ENCODE measurements at places on chromosomes 12 and 14.

- DNase-seq = no peak
These were observed 7.9 kb upstream of the KRT2 start for GRCh38 chr12:52659951-52660350.

GRCh38 chr14:101047326-101047725 lies 143.8 kb upstream of the RTL1 start:
- DNase-seq = no peak

- no peak for DNase-seq
These were observed 38.0 kb upstream of the FOXN3 start for GRCh38 chr14:89454996-89455395.

DNA sequence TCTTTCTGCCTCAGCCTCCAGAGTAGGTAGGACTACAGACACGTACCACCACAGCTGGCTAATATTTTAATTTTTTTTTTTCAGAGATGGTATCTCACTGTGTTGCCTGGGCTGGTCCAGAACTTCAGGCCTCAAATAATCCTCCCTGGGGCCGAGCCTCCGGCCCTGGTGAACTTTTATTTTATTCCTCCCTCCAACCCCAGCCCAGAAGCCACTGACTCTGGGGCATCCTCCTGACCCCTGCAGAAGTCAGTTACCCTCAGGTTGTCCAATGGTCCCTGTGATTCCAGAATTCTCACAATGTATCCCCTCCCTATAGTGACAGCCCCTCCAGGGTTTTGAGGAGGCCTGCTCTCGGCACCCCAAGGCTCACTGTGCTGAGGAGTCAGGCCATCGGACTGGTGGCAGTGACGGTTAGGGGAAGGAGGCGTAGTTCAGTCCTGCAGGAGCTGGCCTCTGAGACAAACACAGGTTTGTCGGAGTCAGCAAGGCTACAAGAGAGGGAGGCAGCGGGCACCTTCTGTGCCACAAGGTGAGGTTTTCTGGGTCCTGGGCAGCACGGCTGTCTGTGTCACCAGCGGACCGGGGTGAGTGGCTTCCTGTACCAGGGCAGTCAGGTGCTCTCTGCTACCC lies 19.4 kb upstream of the FIGNL2 start:
- DNase-seq = no peak

DNA sequence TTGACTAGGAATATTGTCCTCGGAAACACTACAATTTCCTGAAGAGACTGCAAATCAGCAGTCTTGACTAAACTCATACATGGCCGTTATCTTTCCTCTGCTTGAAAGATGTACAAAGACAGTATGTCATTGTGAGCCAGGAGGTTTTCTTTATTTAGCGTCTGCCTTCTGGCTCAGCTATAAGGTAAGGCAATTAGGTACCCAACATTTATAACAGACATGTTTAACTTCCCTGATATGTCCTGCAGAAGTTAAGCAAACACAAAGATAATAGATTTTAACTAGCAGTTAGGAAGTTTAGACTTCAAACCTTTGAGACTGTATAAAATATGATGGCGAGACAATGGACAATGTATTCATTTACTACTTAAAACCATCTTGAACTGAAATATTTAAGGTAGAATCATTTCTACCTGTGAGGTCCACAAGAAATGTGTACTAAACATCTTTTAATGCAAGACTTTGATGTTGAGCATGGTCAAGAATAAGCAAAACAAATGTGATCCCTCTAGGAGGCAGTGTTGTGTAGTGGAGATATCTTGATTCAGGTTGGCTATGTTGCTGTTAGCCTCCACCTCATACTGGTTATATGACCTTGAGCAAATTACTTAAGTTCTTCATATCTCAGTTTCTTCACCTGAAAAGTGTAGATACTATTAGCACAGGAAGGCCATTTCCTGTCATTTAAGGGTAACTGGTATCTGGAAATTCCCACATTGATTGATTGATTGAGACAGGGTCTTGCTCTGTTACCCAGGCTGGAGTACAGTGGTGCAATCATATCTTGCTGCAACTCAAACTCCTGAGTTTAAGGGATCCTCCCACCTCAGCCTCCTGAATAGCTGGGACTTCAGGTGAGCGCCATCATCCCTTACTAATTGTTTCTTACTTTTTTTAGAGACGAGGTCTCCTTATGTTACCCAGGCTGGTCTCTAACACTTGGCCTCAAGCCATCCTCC lies 96.3 kb upstream of the EEA1 start:
- DNase-seq = peak; percentile 2

GRCh38 chr14:96225745-96226151 lies 21.1 kb downstream of the BDKRB2 start:
- peak; percentile 7 for DNase-seq

- no peak for DNase-seq
These were observed 25.5 kb upstream of the BATF start for GRCh38 chr14:75496755-75497154.

- no peak for DNase-seq
These were observed 226.4 kb downstream of the NAV3 start for GRCh38 chr12:78057075-78057474.

DNA sequence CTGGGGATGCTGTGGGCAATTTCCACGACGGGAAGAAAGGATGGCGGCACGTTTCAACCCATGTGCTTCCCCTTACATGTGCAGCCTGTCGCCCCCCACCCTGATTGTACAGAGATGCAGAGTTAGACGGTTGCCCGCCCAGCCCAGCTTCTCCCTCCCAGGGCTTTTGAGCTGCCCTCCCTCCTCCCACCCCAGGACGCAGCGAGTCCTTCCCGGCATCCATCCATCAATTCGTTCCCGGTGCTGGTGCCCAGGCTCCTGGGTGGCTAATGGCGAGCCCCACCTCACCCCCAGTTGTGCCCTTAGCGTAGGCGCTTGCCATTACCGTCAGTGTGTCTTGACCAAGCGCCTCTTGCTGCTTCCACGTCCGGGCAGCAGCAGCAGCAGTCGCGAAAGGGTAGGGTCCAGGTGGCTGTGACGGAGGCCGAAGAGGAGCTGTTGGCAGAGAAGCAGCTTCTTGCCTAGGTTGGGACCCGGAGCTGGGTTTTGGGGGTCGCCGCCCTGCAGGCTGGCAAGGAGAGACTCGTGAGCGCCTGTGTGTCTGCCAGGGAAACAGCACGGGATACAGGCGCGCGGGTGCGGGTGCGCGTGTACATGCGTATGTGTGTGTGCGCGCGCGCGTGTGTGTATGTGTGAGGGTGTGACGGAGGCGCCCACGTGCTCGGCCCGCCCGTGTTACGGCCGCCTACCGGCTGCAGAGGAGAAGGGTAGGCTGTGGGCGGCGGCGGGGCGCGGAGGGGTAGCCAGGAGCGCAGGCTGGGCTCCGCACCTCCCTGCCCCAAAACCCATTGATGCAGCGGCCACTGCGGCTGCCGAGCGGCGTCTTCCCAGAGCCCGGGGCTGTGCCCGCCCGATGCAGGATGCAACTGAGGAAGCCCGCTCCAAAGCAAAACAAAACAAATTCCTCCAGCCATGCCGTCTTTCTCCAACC lies at the start of gene SLC6A15:
SLC6A15 (minus strand) TSS at position 602 of the 931 bp plus-strand sequence. CDS start 20,679 bp downstream, outside the sequence.
- peak; percentile 87 for DNase-seq

Data from NCI-H146 (cell line).